ENCODE measurements at places on chromosomes 5 and 9. TPM values are rescaled to one million over a fixed set of nuclear protein-coding genes. Genes with fewer than 3 reads are reported as not detected.
A peak's percentile ranks its signal among the peaks of the same experiment; 100 is the strongest.

DNA sequence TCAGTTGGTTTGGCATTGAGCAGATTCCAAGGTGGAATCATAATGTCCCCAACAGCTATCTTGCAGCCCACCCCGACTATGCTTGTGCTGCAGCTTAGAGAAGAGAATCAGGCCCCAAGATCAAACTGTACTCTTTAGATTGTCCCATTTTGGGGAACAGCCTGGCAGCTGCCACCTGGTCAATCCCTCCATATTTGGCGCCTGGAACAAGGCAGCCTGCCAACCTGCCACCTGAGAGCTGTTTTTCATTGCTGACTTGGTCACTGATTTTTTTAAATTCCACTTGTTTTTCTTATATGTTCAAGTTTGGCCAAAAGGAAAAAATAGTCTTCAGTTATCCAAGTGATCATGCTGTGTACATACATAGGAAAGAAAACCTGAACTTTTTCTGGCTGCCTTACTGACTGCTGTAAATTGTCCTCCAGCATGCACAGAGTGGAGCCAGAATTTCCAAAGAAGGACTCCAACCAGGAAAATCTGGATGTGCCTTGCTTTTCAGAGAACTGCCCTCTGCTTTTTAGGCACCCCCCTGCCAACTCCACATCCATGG is 504.2 kb downstream of the ENC1 start:
- H3K36me3 ChIP-seq, result no peaks in the 10 kb centered on the region
- no peak for DNase-seq
- no peak overlapping the region for H3K27ac ChIP-seq
- no peak overlapping the region for H3K4me3 ChIP-seq
- H3K4me1 ChIP-seq, result peaks cover 19% of the 10 kb centered on the region
- H3K27me3 ChIP-seq, result peaks cover 7% of the 10 kb centered on the region

- peaks cover 37% of the 10 kb centered on the region for H3K4me1 ChIP-seq
- peak overlapping the region; percentile 92 for H3K4me3 ChIP-seq
- peaks cover 16% of the 10 kb centered on the region for H3K36me3 ChIP-seq
- peaks cover 2% of the 10 kb centered on the region for H3K27me3 ChIP-seq
- no peak for DNase-seq
These were observed 1.6 kb upstream of the MARCHF6 start for GRCh38 chr5:10351919-10352318.

Gene IFNA2
- total RNA-seq, result not detected

Gene IL13
- total RNA-seq, result not detected

Measured in HFFc6 (cell line).